ENCODE measurements at places on chromosomes 5 and 9. TPM values are rescaled to one million over a fixed set of nuclear protein-coding genes. Genes with fewer than 3 reads are reported as not detected.

GRCh38 chr5:88150747-88151146 lies 117.9 kb downstream of the TMEM161B start:
- peaks cover 22% of the 10 kb centered on the region for H3K27me3 ChIP-seq
- no peak overlapping the region for H3K4me3 ChIP-seq
- H3K36me3 ChIP-seq = peaks cover 3% of the 10 kb centered on the region
- peaks cover 2% of the 10 kb centered on the region for H3K4me1 ChIP-seq
- DNase-seq = no peak

- peaks cover 71% of the 10 kb centered on the region for H3K36me3 ChIP-seq
- H3K27me3 ChIP-seq = no peaks in the 10 kb centered on the region
- H3K4me1 ChIP-seq = no peaks in the 10 kb centered on the region
- no peak for DNase-seq
Measured at GRCh38 chr9:35060548-35061207, 11.7 kb downstream of the VCP start.

Gene LRRTM2
- 1.3 TPM for total RNA-seq

DNA sequence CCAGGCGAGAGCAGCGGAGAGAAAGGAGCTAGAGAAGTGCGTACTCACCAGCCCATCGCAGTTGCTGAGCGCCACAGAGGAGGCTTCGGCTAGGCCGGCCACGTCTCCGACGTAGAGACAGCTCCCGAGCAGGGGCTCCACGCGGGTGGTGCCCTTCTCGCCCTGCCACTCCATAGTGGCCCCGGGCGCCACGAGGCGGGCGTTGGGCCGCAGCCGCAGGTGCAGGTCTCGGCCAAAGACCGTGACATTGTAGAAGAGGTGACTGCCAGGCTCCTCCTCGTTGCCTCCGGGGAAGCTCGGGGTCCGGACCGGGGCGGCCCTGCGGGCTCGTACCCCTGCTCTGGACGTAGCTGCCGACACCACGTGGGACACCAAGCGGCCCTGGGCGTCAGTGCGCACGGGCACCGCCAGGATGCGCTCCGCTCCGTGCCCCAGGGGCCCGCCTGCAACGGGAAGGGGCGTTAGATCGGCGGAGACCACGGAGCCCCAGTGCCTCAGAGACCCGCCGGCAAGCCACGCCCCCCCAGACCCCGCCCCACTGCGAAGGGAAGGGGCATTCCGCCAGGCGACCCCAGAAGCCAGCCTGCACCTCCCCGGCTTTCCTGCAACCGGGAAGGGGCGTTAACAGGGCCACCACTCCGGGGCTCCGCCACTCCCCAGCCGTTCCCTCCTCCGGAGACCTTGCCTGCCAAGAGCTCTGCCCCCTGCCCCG lies 1.4 kb downstream of the ADAMTS2 start:
- H3K4me1 ChIP-seq = peaks cover 10% of the 10 kb centered on the region
- H3K27ac ChIP-seq = no peak overlapping the region
- no peaks in the 10 kb centered on the region for H3K36me3 ChIP-seq
- H3K27me3 ChIP-seq = peaks cover 68% of the 10 kb centered on the region
- DNase-seq = peak; percentile 55
- peak overlapping the region; percentile 86 for H3K4me3 ChIP-seq

GRCh38 chr5:133240425-133241091 lies 188.7 kb downstream of the HSPA4 start:
- DNase-seq = no peak
- H3K4me3 ChIP-seq = no peak overlapping the region
- no peak overlapping the region for H3K27ac ChIP-seq
- H3K4me1 ChIP-seq = peaks cover 10% of the 10 kb centered on the region

GRCh38 chr5:54404568-54404967 lies 50.9 kb upstream of the HSPB3 start:
- no peak overlapping the region for H3K4me3 ChIP-seq
- H3K27ac ChIP-seq = peak overlapping the region; percentile 2
- H3K4me1 ChIP-seq = peaks cover 8% of the 10 kb centered on the region
- no peaks in the 10 kb centered on the region for H3K36me3 ChIP-seq
- DNase-seq = no peak
- no peaks in the 10 kb centered on the region for H3K27me3 ChIP-seq

- no peak overlapping the region for H3K4me3 ChIP-seq
- no peak for DNase-seq
- H3K36me3 ChIP-seq = no peaks in the 10 kb centered on the region
- H3K27me3 ChIP-seq = peaks cover 3% of the 10 kb centered on the region
Measured at GRCh38 chr5:137573376-137573775, 74.2 kb upstream of the SPOCK1 start.

Gene PCDHAC2
- 1.8 TPM for total RNA-seq

Gene SEC16A
- total RNA-seq = 77.2 TPM

- H3K27ac ChIP-seq = peak overlapping the region; percentile 78
- H3K27me3 ChIP-seq = no peaks in the 10 kb centered on the region
- no peak overlapping the region for H3K4me3 ChIP-seq
- DNase-seq = no peak
- H3K4me1 ChIP-seq = peaks cover 4% of the 10 kb centered on the region
Measured at GRCh38 chr9:99257723-99258389, 35.8 kb downstream of the SEC61B start.

Gene ASPN
- total RNA-seq = not detected

Gene AJM1
- total RNA-seq = 3.3 TPM

DNA sequence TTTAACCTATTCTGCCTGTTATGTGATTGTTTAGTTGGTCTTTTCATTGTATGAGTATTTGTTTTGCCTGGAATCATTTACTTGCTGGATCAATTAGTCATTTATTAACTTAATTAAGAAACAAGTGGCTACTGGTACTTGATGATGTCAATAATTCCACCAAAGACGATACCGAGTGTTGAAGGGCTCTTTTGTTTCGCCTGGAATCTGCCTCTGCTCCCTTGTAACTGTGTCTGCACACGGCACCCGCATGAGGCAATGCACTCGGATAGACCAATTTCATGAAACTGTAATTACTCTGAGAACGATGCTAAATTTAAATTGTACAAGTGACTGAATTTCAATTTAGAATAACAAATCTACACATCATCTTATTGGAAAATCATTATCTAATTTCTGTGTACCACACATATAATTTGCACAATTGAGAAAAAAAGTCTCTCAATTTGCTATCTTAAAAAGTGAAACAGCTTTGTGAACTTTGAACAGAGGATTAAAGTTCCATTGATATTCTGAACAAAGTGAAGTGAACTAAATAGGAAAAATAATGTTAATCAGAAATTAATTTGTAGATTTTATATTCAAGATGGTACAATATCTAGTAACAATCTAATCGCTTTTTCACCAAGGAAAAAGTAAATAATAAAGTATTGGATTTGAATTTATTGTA lies 143.2 kb downstream of the CTNND2 start:
- H3K27me3 ChIP-seq = no peaks in the 10 kb centered on the region
- peaks cover 3% of the 10 kb centered on the region for H3K36me3 ChIP-seq
- no peak overlapping the region for H3K27ac ChIP-seq
- no peak overlapping the region for H3K4me3 ChIP-seq

Gene PCDHGA7
- 0.32 TPM for total RNA-seq

- H3K27me3 ChIP-seq = no peaks in the 10 kb centered on the region
- H3K36me3 ChIP-seq = peaks cover 44% of the 10 kb centered on the region
- no peak for DNase-seq
- no peak overlapping the region for H3K27ac ChIP-seq
Measured at GRCh38 chr9:71743217-71743705, 25.1 kb downstream of the CEMIP2 start.

GRCh38 chr9:79469164-79469563 lies 102.6 kb upstream of the TLE4 start:
- no peak for DNase-seq
- no peaks in the 10 kb centered on the region for H3K36me3 ChIP-seq
- no peak overlapping the region for H3K4me3 ChIP-seq
- no peak overlapping the region for H3K27ac ChIP-seq
- H3K27me3 ChIP-seq = no peaks in the 10 kb centered on the region

DNA sequence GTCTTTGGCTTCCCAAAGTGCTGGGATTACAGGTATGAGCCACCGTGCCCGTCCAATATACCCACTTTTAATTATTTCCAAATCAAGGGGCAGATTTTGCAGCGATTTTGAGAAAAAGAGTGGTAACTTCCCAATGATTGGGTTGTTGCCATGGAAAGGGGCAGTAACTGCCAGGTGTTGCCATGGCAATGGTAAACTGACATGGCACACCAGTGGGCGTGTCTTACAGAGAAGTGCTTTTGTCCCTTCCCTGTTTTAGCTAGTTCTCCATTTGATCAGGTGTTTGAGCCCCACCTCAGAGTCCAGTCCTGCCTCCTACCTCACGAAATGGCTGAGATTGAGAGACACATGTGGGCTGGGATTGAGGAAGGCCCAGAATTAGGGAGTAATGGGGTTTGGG lies 86.3 kb upstream of the IER5L start:
- DNase-seq = no peak
- peaks cover 28% of the 10 kb centered on the region for H3K4me1 ChIP-seq
- H3K27me3 ChIP-seq = peaks cover 4% of the 10 kb centered on the region
- no peak overlapping the region for H3K4me3 ChIP-seq

Gene NPR3
- total RNA-seq = 8.5 TPM

Gene GMCL2
- not detected for total RNA-seq

- H3K27me3 ChIP-seq = no peaks in the 10 kb centered on the region
- no peaks in the 10 kb centered on the region for H3K36me3 ChIP-seq
- no peak overlapping the region for H3K27ac ChIP-seq
- H3K4me3 ChIP-seq = no peak overlapping the region
Measured at GRCh38 chr5:79697222-79698170, 7.9 kb downstream of the CMYA5 start.

GRCh38 chr9:1532171-1532570 lies 482.0 kb downstream of the DMRT2 start:
- no peak overlapping the region for H3K4me3 ChIP-seq
- H3K27ac ChIP-seq = no peak overlapping the region
- H3K27me3 ChIP-seq = peaks cover 6% of the 10 kb centered on the region
- no peak for DNase-seq
- no peaks in the 10 kb centered on the region for H3K36me3 ChIP-seq

DNA sequence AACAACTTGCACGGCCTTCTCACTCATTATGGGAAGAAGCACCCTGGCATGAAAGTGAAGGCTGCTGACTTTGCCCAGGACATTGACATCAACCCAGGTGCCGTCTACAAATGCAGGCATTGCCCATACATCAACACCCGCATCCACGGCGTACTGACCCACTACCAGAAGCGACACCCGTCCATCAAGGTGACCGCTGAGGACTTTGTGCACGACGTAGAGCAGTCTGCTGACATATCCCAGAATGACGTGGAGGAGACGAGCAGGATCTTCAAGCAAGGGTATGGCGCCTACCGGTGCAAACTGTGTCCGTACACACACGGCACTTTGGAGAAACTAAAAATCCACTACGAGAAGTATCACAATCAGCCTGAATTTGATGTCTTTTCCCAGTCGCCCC lies 65.4 kb downstream of the ZNF462 start:
- peaks cover 8% of the 10 kb centered on the region for H3K4me1 ChIP-seq
- no peak overlapping the region for H3K4me3 ChIP-seq
- H3K27ac ChIP-seq = no peak overlapping the region
- DNase-seq = no peak
- no peaks in the 10 kb centered on the region for H3K27me3 ChIP-seq

Gene PTPN3
- total RNA-seq = 1.3 TPM

- no peak overlapping the region for H3K27ac ChIP-seq
- H3K27me3 ChIP-seq = no peaks in the 10 kb centered on the region
- no peak overlapping the region for H3K4me3 ChIP-seq
- H3K4me1 ChIP-seq = peaks cover 11% of the 10 kb centered on the region
- H3K36me3 ChIP-seq = no peaks in the 10 kb centered on the region
Measured at GRCh38 chr5:3325201-3325971, 270.2 kb upstream of the IRX1 start.

DNA sequence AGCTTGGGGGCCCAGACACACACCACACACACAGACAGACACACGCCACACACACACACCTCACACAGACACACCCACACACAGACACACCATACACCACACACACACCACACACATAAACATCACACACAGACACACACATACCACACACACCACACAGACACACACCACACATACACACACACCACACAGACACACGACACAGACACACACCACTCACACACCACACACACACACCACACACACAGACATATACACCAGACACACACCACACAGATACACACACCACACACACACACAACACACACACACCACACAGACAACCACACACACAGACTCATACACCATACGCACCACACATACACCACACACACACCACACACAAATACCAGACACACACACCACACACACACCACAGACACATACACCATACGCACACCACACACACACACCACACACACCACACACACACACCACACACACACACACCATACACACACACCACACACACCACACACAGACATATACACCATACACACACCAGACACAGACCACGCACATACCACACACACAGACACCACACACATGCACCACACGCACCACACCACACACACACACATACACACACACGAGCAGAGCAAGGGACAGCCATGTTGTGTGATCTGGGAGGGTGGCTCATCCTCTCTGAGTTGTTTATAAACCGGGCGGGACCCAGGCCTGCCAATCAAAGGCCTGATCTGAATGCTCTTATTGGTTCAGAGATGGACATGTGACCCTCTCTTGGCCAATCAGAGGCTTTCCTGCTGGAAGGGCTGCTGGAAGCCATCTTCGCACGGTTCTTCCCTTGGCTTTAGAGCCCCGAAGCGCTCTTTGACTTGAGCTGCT lies 148.3 kb downstream of the GAPVD1 start:
- peak overlapping the region; percentile 73 for H3K4me3 ChIP-seq
- peaks cover 17% of the 10 kb centered on the region for H3K4me1 ChIP-seq
- no peak for DNase-seq
- peaks cover 3% of the 10 kb centered on the region for H3K27me3 ChIP-seq
- H3K27ac ChIP-seq = peak overlapping the region; percentile 77
- peaks cover 4% of the 10 kb centered on the region for H3K36me3 ChIP-seq

DNA sequence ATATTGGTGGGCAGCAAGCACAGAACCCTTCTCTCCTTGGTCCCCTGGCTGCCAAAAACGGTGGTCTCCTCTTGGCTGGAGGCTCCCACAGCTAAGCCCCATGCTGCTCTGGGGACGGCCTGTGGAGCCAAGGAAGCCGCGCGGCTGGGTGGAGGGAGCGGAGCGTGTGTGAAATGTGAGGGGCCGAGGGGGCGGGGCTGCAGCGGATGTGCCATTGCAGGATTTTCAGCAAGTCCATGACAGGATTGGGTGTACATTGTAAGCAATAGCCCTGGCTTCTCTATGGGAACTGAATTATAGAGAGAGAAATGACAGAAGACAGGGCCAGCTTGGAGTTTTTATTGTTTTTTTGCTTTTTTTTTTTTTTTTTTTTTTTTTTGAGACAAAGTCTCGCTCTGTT lies 336.5 kb downstream of the DIRAS2 start:
- H3K4me3 ChIP-seq = no peak overlapping the region
- H3K27ac ChIP-seq = no peak overlapping the region
- H3K4me1 ChIP-seq = peaks cover 3% of the 10 kb centered on the region
- DNase-seq = no peak
- H3K36me3 ChIP-seq = no peaks in the 10 kb centered on the region
- H3K27me3 ChIP-seq = peaks cover 2% of the 10 kb centered on the region

- DNase-seq = no peak
- H3K4me1 ChIP-seq = peaks cover 24% of the 10 kb centered on the region
- no peaks in the 10 kb centered on the region for H3K27me3 ChIP-seq
- H3K4me3 ChIP-seq = no peak overlapping the region
Measured at GRCh38 chr5:33494466-33494865, 53.7 kb downstream of the TARS1 start.

Gene SH3PXD2B
- 89.1 TPM for total RNA-seq

Gene PCDHGB1
- 2.8 TPM for total RNA-seq

Data from neural crest cell (in vitro differentiated cells).